ENCODE measurements at places on chromosomes 16 and 17.

DNA sequence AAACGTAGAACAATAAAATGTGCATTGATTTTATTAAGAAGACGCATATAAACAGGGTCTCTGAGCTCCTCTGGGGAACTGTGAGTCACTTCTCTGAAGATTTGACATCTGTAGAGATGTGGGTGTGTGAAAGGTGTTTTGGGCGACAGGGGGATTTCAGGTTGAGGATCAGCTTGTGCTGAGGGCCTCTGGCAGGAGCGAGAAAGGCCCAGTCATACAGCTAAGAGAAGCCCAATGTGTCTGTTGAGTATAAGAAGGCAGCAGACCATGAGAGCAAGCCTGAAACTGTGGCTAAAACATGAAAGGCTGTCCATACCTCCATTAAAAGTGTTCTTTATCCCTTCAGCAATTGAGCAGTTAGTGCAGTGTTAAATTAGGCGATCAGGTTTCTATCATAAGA is 406.5 kb upstream of the MON1B start:
- DNase-seq: no peak

- peak; percentile 67 for DNase-seq
Observed at GRCh38 chr16:11145173-11145818, 110.7 kb downstream of the SOCS1 start.

DNA sequence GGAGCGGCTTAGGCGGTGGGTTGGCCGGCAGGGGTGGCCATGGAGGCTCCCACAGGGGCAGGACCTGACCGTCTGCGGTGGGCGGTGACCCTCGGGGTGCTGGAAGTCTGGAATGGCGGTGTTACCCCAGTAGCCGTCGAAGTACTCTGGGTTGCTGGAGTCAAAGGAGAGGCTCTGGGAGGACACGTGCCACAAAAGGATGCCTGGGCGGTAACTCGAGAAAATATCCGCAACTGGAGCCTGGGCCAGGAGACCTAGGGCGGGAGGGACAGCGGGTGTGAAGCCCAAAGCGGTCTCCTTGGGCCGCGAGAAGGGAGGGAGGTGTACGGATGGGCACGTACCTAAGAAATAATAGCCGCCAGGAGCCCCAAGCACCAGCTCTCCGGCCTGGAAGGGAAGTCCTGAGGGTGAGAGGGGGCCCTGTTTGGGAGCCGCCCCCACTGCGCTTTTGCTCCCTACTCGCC is 4.6 kb downstream of the ITGA2B start:
- no peak for DNase-seq

- no peak for DNase-seq
Observed at GRCh38 chr17:39801055-39801454, 63.1 kb downstream of the IKZF3 start.

- DNase-seq: peak; percentile 86
Observed at GRCh38 chr17:43171586-43172487, 823 bp downstream of the NBR1 start.

GRCh38 chr17:41664587-41665565 is 23.8 kb upstream of the EIF1 start:
- no peak for DNase-seq

DNA sequence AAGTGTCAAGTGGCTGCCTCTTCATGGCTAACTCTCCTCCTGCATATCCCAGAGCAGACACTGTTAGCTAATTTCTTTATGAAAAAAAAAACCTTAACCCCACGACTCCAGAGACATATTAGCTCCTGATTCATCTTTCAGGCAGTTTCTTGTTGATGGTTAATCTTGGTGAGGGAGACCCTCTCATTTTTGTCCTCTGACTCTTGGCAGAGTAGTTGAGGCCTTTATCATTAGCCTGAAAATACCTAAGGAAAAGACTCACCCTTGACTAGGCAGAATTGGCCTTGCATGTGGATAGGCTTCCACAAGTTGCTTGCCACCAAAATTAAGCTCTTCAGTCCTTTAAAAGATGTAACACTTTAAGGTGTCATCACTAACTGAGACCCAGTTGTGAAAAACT is 4.0 kb downstream of the CRYBA1 start:
- DNase-seq: no peak

- peak; percentile 92 for DNase-seq
Observed at GRCh38 chr17:48051706-48052486, 3.7 kb downstream of the NFE2L1 start.

DNA sequence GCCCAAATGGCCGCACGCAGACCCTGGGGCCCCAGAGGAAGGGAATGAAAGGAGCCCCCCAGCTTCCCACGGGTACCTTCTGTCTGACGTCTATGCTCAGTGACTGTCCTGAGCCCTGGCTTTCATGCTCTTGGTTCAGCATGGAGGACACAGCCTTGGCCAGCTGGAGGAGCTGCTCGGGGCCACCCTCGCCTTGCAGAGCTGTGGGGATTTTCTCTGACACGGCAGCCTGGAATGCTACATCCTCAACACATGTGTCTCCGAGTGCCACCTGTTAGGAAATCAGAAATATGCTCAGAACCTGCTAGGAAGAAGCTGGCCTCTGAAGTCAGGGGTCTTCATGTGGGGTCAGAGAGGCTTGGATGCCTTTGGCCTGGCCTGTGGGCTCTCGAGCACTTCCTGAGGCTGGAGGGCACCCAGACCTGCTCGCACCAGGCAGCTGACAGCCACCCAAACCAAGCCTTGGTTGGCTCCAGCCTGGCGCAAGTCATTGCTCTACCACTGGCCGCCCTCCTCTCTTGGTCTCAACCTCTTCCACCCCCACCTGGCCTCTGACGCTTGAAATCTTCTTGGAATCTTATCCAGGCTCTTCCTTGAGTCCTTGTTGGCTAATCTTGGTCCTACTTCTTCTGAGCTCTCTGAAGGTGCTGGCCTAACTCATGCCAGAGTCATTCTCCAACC is 63.7 kb upstream of the BCO1 start:
- DNase-seq: no peak

DNA sequence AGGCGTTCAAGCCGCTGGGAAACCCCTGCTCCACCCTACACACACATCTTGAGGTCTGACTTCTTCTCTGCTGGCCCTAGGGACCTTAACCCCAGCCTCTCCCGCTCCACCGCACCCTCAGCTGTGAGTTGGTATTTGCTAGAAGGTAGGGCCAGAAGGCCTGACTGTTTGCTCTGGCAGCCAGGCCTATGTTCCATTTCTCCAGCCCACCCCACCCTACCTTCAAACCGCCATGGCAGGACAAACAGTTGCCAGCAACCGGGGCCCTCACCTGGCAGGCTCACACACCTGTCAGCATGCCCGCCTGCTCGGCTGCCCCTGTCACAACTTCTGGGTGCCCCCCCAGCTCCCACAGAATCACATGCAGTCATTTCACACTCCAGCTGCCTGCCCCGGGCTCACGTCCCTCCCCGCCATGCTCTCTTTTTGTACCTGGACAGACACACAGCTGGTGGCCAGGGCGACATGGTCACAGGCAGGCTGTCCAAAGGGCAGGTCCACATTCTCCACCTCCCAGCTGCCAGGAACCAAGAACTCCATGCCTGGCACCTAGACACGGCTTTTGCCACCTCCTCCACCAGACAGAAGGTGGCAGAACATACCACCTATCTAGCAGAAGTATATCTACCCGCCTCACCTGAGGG is 2.6 kb upstream of the ATP2A3 start:
- DNase-seq: no peak

GRCh38 chr16:27452569-27453493 is 50.9 kb downstream of the IL21R start:
- DNase-seq: no peak

DNA sequence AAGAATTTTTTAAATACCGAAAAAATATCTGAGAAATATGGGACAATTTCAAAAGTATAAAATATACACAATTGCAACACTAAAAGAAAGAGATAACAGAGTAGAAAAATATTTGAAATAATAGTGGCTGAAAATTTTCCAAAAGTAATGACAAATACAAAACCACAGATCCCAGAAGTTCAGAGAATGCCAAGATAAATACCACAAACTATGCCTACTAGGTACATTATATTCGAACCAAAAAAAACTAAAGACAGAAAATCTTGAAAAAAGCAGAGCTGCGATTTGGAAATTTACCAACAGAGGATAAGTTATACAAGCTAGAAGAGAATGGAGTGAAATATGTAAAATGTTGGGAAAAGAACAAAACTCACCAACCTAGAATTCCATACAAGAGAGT is 191.3 kb upstream of the ELAC2 start:
- no peak for DNase-seq

GRCh38 chr17:50866950-50867362 is 802 bp upstream of the TOB1 start:
- DNase-seq: no peak

DNA sequence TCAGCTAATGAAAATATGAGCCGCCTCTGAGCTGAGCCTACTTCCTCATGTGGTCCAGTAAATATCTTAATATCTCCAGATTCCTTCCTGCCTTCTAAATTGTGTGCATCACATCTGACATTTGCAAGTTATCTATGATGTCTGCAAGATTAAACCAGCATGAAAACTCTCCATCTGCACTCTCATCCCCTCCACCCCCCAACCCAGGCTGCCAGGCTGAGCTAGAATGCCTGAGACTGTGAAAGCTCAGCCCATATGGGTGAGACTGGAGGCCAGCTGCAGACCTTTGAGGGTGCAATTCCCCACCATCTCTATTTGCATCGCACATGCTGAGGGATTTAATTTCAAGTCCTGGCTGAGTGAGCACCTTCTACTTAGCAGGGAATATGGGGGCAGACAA is 82.8 kb downstream of the ASIC2 start:
- DNase-seq: no peak

GRCh38 chr17:78118801-78119241 is 9.7 kb downstream of the TMC6 start:
- DNase-seq: no peak

- no peak for DNase-seq
Observed at GRCh38 chr17:56832446-56832845, 1.3 kb downstream of the C17orf67 start.

- no peak for DNase-seq
Observed at GRCh38 chr16:19598805-19599510, 43.5 kb downstream of the VPS35L start.

- no peak for DNase-seq
Observed at GRCh38 chr17:39636587-39636926, 387 bp upstream of the STARD3 start.

DNA sequence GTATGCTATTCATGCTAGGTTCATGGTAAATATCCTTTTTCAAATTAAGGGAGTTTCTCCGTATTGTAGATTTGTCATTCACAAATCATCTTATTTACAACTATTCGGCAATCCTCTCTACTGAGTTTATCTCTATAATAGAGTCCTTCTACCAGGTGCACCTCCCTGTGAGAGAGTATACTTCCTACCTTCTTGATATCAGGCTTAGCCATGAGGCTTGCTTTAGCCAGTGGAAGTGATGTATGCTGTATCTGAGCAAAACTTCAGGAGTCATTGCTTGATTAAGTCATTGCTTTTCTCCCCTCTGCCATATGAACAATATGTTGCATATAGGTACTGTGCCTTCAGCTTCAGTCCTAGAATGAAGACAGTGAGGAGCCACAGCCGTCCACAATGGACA is 20.5 kb downstream of the NSRP1 start:
- no peak for DNase-seq

- DNase-seq: no peak
Observed at GRCh38 chr16:23994615-23995014, 158.8 kb downstream of the PRKCB start.

- DNase-seq: no peak
Observed at GRCh38 chr17:78888941-78889518, 14.0 kb downstream of the CEP295NL start.

DNA sequence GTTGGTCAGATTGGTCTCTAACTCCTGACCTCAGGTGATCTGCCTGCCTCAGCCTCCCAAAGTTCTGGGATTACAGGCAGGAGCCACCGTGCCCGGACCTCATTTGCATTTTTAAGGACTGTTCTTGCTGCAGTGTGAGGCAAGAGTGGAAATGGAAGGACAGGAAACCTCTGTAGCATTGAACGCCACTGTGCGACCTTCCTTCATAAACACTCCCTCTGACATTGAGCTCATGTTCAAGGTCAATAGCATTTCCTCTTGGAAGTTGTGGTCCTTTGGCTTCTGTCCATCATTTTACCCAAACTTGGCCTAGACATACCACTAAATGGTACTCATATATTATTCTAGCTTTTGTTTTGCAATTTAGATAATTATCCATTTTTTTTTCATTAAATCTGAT is 32.8 kb upstream of the ABCA8 start:
- no peak for DNase-seq

GRCh38 chr16:80350061-80350460 is 190.7 kb upstream of the DYNLRB2 start:
- DNase-seq: no peak

DNA sequence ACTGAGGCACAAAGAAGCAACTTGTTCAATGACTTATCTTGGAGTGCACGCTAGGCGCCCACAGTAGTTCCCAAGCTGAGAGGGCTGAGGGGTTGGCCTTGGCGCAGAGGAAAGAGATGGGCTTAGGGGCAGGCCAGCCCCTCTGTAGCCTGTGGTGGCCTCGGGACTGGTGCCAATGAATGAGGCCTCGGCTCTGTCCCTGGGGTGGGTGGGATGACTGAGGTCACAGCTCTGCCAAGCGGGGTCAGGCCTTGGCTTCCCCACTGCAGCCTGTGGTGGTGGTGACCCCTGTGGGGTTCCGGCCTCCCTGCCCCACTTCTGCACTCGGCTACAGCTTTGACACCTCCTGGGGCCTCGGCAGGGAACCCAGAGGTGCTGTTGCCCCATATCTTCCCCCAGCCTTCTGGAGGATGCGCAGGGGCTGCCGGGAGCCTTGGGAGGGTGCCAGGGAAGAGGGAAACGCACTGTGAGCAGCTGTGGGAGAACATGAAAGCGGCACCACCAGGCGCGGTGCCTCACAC is 46.0 kb downstream of the BEAN1 start:
- no peak for DNase-seq

DNA sequence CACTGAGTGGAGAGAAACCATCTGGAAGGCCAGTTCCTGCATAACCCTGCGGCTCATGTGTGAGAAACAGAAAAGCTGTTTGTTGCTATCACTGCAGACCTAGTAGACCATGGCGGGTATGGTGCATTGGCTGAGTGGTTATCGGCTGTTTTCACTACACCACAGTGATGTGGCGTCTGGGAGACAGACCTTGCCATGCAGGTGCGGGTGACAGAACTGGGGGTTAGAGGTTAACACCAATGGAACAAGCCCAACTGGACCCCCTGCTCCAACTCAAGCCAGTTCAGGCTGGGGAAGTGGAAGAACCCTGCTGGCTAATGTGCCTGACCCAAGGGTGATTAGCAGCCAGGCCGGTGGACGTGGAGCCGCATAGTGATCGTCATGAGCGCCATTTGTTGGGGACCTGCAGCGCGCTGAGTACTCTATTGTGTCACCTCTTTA is 91.9 kb downstream of the IRF8 start:
- DNase-seq: no peak

- DNase-seq: no peak
Observed at GRCh38 chr17:38894276-38894675, 24.4 kb downstream of the LASP1 start.

DNA sequence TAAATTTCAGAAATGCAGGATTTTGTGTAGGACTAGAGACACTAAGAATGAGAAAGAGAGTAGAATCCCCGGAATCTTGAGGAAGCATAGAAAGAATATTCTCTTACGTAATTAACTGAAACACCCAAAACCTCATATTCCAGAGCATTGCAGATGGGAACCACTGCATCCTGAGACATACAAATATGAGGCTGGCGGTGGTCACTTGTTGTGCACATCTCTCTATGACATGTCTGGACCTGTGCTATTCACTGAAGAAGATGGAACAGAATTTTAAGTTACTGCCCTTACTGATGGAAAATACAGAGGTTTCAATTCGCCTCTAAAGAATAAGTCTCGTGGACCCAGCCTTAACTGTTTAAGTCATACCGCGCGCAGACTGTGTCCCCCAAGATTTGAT is 806 bp downstream of the RAD51C start:
- DNase-seq: no peak

GRCh38 chr17:58210922-58211321 is 8.1 kb downstream of the MKS1 start:
- DNase-seq: no peak

Measured in muscle of back (tissue), 13 donors.